ENCODE measurements at places on chromosomes 11 and 22.

DNA sequence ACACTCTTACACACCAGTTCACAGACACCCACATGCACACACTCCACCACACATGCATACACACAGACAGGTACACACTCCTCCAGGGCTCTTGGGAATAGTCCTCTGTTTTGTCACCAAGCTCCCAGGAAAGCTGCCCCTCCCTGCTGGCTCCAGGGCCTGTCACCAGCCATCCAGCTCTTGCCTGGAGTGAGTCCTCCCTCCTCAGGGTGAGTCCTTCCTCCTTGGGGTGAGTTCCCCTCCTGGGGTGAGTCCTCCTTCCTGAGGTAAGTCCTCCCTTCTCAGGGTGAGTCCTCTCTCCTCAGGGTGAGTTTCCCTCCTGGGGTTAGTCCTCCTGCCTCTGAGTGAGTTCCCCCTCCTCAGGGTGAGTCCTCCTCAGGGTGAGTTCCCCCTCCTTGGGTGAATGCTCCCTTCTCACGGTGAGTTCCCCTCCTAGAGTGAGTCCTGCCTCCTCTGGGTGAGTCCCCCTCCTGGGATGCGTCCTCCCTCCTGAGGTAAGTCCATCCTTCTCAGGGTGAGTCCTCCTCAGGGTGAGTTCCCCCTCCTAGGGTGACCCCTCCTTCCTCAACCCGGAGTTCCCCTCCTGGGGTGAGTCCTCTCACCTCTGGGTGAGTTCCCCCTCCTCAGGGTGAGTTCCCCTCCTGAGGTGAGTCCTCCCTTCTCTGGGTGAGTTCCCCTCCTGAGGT lies 100.6 kb upstream of the FGF3 start:
- DNase-seq, result no peak

DNA sequence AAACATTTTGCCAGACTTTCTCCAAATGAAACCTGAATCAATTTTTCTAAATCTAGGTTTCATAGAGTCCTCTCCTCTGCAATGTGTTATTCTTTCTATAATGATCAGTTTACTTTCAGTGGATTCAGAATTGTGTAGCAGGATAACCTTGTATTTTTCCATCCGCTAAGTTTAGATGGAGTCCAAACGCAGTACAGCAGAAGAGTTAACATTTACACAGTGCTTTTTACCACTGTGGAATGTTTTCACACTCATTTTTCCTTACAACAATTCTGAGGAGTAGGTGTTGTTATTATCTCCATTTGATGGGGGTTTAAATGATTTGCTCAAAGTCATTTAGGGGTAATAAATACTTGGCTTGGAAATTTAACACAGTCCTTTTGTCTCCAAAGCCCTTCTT lies 9.6 kb downstream of the RAG1 start:
- no peak for DNase-seq

GRCh38 chr22:37999640-38000272 lies 15.4 kb upstream of the SOX10 start:
- no peak for DNase-seq

- no peak for DNase-seq
Observed at GRCh38 chr11:120079750-120080610, 57.9 kb downstream of the TRIM29 start.

GRCh38 chr11:33622806-33623205 lies 77.8 kb downstream of the C11orf91 start:
- no peak for DNase-seq

DNA sequence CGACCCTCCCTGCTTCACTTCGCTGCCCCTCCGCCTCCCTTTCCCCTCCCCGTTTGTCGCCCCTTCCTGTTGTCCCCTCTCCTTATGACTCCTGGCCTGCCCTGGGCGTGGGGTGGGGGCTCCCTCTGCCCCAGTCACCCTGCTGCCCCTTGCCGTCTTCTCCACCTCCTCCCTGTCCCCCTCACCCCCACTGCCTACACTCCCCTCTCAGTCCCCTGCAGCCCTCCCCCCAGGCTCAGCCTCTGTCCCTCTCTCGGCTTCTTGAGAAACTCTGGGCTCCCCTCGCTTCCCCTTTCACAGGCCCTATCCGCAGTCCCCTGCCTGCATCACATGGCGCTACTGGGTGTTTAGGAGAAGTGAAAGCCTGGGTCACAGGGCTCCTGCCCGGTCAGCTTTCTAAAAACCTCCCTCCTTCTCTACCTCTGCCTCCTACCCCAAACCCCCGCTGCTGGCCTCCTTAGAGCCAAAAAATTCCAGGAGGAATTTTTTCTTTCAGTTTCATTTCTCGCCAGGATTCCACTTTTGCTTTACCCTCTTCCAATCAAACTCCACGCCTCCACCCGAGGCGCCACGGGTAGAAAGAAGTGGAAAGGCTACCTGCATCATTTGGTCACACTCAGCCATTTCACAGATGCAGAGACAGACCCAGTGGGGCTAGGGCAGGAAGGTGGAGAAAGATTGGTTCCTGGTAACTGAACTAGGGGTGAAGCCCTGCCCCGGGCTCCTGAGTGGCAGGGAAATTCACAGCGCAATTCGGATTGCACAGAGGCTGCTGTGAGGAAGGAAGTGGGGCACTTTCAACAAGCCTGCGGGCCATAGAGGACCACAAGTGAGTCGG lies at the start of gene SLC15A3:
SLC15A3 (minus strand) TSS at position 273 of the 838 bp plus-strand sequence. CDS start 625 bp downstream, outside the sequence.
- DNase-seq, result no peak

- DNase-seq, result no peak
Observed at GRCh38 chr11:131857246-131857645, 486.8 kb downstream of the NTM start.

- DNase-seq, result no peak
Observed at GRCh38 chr11:59224351-59224928, 11.7 kb upstream of the MPEG1 start.

All from stimulated activated CD4-positive, alpha-beta T cell treated with anti-CD3 and anti-CD28 coated beads, TNF-alpha, amount 100 ng/mL, for 24 hours (primary cell).